ENCODE measurements at places on chromosomes 13 and 19.

GRCh38 chr19:7706188-7706954, 4.4 kb upstream of the FCER2 start:
- no peak for DNase-seq

- no peak for DNase-seq
Observed at GRCh38 chr19:8302734-8303133, 5.4 kb downstream of the CD320 start.

DNA sequence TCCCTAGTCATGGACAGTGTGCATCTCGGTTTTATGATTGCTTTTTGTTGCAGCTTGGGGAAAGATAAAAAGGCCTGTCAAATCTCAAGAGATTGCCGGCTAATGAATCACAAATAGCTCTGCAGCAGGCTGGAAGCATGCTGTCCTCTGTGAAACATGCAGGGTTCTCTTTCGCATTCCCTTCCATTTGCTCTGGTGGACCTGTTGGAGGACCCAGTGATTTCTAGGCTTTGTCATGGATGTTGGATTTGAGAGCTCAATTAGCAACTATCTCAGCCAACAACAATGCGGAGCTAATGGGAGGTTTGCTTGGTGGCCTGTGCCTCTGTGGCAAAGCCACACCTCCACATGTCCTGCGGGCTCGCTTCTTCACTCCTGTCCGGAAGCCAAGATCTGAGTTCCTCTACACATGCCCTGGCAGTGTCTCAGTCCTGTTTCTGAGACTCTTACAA, 418.1 kb upstream of the ARGLU1 start:
- no peak for DNase-seq

DNA sequence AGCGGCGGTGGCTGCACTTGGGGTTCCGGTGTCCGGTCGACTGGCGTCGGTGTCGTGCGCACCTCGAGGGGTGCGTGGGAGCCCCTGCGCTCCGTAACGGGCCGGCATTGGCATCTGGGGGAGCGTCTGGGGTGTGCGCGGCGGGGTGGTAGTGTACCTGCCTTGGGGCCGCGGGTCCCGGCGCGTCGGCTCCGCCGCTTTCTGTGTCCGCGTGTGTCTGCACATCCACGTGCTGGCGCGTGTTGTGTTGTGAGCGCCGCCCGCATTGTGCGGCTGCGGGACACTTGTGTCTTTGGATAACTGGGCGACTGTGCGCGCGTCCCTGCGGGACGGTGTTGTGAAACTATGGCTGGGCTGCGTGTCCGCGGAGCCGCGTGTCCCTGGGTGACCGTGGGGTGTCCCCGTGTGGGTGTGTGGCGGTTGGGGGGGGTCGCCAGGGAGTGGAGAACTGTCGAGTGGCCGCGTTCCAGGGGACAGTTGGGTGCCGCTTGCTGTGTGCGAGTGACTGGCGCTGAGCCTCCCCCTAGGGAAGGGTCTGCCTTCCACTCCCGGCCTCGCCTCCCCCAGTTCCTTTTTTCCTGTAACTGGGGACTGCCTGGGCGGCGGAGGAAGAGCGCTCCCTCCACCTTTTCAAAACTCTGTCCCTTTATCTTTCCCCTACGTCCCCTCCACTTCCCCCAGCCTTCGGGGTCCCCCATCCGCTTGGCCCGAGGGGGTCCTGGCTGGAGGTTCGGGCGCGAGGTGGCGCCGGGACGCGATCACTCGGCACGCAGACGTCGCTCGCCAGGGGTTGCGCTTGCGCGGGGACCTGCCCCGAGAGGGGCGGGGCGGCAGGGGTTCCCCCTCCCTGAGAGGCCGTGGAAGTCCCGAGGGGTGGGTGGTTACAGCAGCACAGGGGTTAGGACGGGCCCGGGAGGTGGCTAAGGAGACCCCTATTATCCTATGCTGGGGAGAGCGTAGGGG, 5.7 kb upstream of the NFIC start:
- peak; percentile 60 for DNase-seq

- no peak for DNase-seq
Observed at GRCh38 chr19:33641261-33641660, 19.5 kb downstream of the CHST8 start.

GRCh38 chr19:54173951-54174834, 1.2 kb upstream of the TMC4 start:
- no peak for DNase-seq

Data from stimulated activated CD4-positive, alpha-beta T cell treated with anti-CD3 and anti-CD28 coated beads, Interleukin-1b, Interleukin-23, amount 100 ng/mL, for 24 hours (primary cell).